Neural progenitor cell (in vitro differentiated cells): ENCODE measurements at places on chromosomes 1 and 21.
A peak's percentile ranks its signal among the peaks of the same experiment; 100 is the strongest.

DNA sequence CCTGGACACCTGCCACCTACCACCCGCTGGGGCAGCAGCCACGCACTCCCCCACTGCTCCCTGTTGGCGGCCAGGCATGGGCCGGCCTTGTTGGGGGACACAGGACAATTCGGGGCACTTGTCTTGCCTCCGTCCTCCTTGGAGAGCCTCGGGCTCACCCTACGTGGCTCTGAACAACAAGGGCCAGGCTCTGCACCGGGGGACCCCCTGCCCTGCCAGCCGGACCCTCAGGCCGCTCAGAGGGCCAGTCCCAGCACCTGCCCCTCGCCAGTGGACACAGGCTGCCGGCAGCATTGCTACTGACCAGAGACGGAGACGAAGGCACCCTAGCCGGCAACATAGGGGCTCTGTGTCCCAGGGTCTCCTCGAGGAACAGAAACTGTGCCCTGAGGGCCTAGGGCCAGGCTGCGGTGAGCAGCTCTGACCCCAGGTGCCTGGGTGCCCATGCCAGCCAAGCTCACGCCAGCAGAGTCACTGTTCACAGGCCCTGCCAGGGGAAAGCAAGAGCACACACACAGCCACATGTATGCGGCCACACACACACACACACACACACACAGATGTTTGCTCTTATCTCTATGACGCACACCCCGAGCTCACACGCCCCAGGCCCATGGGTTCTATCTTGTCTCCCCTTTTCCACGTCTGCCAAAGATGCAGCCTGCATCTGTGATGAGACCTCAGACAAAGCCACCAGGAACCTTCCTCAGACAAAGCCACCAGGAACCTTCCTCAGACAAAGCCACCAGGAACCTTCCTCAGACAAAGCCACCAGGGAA is 45.9 kb downstream of the MORN1 start:
- no peak for DNase-seq

- DNase-seq, result no peak
Observed at GRCh38 chr21:44933199-44933917, 6.5 kb upstream of the SLX9 start.

DNA sequence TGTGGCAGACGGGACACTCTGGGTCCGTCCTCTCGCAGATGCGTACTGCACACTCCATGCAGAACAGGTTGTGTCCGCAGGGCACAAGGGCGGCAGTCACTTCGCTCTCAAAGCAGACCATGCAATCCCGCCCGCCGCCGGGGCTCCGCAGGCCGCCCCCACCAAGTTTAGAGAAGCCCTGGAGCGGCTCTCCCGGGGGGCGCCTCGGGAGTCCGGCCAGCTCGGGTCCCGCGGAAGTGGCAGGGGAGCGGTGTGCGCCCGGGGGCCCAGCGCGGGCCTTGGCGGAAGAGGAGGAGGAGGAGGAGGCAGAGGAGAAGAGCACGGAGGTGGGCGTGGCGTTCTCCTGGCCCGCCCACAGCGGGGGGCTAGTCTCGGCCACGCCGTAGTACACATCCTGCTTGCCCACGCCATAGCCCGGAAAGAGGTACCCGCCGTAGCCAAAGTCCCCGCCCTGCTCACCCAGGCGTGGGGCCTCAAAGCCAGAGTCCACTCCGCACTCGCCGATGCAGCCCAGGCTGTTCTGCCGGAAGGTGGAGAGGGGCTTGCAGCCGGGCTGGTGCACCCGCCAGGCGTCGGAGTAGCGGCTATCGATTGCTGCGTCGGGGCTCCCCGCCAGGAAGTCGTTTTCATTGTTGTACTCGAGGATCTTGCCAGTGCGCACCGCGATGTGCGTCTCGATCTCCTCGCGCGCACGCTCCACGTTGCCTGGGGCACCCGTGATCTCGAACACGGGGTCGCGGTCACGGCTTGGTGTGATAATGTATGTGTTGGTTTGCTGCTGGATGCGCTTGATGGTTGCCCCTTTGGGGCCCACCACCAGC is 5.4 kb downstream of the MEX3A start:
- peak; percentile 70 for DNase-seq

GRCh38 chr1:236242568-236242967 is 39.2 kb downstream of the ERO1B start:
- no peak for DNase-seq

GRCh38 chr1:1086911-1087341 is 12.8 kb upstream of the RNF223 start:
- no peak for DNase-seq

GRCh38 chr1:241167121-241167630 is 189.8 kb downstream of the RGS7 start:
- DNase-seq, result no peak

- no peak for DNase-seq
Observed at GRCh38 chr1:217614200-217614712, 16.6 kb downstream of the GPATCH2 start.

DNA sequence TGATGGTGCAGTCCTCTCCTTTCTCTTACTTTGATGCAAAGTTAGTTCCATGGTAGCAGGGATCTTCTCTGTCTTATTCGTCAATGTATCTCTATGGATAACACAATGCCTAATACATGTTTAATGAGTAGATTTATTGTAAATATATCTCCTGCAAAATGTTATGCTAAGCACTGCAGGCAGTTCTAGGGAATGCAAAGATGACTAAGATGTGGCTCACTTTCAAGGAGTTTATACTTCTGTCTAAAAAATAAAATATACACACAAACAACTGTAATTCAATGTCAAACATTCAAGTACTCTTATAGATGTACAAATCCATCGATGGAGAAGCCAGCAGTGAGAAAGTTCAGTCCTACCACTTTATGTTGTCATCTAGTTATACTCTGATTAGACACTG is 194.3 kb downstream of the KCTD3 start:
- no peak for DNase-seq

DNA sequence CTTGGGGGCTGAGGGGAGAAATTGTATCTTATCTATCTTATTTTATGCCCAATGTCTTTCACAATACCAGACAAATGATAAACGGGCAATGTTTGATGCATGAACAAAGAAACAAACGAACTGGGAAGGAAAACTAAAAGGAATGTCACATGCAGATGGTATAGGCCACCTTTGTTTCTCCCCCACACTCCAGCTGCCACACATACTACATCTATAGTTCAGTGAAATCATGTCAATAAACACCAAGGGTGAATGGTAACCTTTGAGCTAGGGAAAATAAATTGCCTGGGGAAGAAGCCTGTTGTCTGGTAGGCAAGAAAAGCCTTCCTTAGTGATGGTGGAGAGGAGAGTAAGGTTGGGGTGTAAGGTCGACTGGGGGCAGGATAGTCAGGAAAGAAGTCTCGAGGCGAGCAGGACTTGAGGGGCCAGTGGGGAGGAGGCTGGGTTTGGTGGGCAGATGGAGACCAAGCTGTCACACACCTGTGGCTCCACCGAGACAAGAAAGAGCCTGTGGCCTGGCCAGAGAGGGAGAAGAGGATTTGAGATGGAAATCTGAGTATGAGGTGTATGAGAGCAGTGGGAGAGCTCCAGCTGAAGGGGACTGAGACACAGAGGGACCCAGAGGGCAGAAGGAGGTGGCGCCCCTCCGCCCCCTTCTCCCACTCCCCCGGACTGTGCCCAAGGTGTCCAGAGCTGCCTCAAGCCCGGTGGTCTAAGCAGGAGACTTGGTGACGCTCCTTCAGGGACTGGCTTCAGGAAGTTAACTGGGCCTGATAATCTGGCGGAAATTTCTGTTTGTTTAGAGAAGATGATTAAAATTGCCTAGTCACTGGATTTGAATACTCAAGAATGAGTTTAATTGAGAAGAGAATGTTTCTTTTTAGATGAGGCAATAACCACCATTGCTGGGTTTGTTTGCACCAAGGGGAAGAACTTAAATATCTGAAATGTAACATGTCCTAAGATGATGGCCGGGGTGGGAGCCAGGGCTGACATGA is 37.3 kb downstream of the ATF3 start:
- no peak for DNase-seq

DNA sequence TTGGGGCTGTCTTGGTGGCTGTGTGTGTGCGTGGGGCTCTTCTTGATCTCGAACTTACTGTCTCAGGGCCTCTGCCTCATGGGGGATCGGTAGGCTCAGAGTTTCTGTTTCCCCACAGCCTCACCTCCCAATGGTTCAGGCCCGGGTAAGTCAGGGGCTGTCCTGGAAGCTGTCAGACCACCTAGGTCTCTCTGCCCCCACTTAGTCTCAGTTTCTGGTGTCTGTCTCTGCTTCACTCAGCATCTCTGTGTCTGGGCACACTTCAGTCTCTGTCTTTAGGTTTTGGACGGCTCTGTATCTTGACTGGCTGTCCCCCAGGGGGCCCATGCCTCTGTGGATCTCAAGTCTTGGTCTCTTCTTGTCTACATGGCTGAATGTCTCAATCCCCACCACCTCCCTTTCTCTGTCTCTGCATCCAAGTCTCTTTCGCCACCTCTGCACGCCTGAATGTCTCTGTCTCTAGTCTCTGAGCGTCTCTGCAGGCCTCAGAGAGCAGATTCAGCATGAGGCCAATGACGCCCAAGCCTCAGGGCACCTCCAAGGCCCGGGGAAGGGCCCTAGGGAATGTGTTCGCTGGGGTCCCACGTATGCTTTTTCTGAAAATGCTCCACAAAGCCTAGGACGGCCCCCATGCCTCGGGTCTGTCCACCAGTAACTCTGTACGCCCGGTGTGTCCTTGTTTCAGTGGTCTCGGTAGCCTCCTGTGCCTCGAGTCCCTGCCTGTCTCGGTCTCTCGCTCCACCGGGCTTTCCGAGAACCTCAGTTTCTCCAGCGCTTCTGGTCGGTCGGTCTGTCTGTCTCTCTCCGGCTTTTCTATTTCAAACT is 818 bp downstream of the FHL3 start:
- peak; percentile 34 for DNase-seq

DNA sequence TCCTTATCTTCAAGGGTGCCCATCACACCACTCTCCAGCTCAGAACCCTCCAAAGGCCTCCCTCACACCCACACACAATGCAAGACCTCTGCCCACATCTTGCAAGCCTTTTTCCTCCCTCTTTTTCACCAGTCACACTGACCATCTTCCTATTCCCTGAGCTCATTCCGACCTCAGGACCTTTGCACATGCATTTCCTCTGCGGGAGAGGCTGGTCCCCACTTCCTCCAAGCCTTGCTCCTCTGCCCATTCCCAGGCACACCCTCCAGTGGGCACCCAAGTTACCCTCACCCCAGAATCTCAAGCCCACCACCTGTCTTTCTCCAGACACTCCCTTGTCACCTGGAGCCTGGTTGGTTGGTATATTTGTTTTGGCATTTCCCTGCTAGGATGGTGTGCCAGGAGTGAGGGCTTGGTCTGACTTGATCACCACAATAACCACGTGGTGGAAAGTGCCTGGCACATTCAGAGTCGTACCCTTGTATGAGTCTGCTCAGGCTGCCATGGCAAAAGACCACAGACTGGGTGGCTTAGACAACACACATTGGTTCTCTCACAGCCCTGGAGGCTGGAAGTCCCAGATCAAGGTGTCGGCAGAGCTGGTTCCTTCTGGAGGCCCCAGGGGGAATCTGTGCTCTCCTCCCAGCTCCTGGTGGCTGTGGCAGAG is 13.2 kb downstream of the MX2 start:
- DNase-seq, result no peak

DNA sequence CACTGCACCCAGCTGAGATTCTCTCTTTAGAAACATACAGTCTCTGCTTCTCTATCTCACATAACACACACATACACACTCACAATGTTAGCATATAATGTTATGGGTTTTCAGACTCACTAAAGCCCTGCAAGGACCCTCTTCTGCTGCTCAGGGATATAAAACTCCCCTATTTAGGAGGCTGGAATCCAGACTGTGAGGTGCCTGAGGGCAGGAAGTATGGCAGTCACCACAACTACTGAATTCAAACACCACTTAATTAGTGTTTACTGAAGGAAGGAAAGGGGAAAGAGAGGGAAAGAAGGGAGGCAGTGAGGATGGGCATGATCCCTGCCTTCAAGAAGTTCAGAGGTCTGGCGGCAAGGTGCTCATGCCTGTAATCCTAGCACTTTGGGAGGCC is 7.8 kb upstream of the CDK18 start:
- DNase-seq, result no peak

GRCh38 chr1:2804628-2805351 is 3.3 kb upstream of the TTC34 start:
- DNase-seq, result no peak

GRCh38 chr1:13730291-13730690 is 30.3 kb downstream of the PRDM2 start:
- DNase-seq, result no peak

GRCh38 chr1:16605213-16605525 is 8.2 kb downstream of the NBPF1 start:
- no peak for DNase-seq

DNA sequence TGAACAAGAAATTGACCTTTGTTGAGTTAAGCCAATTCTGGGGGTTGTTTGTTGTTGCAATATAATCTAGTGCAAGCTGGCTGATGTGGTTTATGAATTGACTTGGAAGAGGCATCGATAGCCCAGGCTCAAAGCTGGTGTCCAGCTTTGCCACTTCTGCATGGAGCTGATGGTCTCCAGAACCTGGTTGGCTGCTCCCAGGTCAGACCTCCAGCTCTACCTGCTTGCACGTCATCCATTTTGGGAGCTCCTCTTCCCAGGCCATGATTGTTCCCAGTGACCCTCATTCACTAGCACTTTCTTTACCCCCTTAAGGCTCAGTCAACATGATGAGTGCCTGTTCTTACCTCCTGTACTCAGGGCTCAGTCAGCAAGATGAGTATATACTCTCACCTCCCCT is 5.8 kb upstream of the AJAP1 start:
- no peak for DNase-seq

DNA sequence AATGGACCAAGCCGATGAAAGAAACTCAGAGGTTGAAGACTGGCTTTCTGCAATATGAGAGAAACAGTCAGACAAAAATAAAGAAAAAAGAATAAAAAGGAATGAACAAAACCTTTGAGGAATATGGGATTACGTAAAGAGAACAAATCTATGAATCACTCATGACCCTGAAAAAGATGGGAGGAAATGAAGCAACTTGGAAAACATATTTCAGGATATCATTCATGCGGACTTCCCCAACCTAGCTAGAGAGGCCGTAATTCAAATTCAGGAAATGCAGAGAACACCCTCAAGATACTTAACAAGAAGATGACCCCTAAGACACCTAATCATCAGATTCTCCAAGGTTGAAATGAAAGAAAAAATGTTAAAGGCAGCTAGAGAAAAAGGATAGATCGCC is 705.3 kb upstream of the CHRM3 start:
- DNase-seq, result no peak

DNA sequence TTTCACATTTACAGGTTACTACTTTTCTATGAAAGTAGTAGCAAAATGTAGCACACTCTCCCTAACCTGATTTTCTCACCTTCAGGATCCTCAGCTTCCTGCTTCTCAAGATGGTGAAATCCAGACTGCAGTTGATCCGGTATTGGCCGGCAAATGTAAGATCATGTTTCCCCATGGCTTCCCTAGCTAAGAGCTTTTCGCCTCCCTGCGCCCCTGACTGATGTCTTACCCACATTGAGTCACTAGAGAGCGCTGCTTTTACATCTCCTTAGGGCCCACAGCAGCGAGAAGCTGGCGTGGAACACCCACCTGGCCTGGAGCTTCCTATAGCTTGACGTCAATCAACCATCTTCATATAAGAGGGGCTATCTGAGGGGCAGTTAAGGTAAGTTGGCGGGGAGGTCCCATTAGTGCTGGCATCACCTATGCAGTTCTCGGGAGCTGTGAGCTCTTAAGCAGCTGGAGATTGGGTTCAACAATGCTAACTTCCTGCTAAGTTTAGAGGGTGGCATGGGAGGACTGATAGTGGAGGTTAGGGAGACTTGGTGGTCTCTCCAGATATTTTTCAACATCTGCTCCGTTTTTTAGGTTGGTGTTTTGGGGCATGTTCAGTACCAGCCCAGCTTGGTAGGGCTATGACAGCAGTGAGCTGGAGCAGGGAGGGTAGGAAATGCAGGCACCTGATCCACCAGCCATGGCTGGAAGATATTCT is 5.5 kb downstream of the PTPN7 start:
- DNase-seq, result peak; percentile 82

GRCh38 chr1:112790920-112791722 is 76.0 kb upstream of the PPM1J start:
- no peak for DNase-seq
